ENCODE measurements at places on chromosomes 3 and 15. TPM values are rescaled to one million over a fixed set of nuclear protein-coding genes. Genes with fewer than 3 reads are reported as not detected.

HRG gene
- 0.13 TPM for total RNA-seq

GRCh38 chr3:157436583-157437291 lies at the start of gene PTX3:
TSS of gene PTX3 (plus strand) at chr3:157436850. CDS start at chr3:157436934, 84 bp downstream.
- no peaks in the 10 kb centered on the region for H3K36me3 ChIP-seq
- H3K27me3 ChIP-seq, result peaks cover 4% of the 10 kb centered on the region
- no peak within 1 kb of the TSS for H3K4me3 ChIP-seq
- DNase-seq, result no peak
- no peaks in the 10 kb centered on the region for H3K4me1 ChIP-seq

- H3K27ac ChIP-seq, result no peak overlapping the region
- H3K4me3 ChIP-seq, result no peak overlapping the region
- H3K36me3 ChIP-seq, result no peaks in the 10 kb centered on the region
- H3K27me3 ChIP-seq, result no peaks in the 10 kb centered on the region
- no peaks in the 10 kb centered on the region for H3K4me1 ChIP-seq
- no peak for DNase-seq
Observed at GRCh38 chr3:189593581-189593980, 37.6 kb upstream of the TP63 start.

- peaks cover 2% of the 10 kb centered on the region for H3K27me3 ChIP-seq
- H3K4me3 ChIP-seq, result no peak overlapping the region
- no peak for DNase-seq
- no peak overlapping the region for H3K27ac ChIP-seq
Observed at GRCh38 chr3:188824566-188824965, 347.2 kb upstream of the TPRG1 start.

GRCh38 chr3:116897382-116897781 lies 187.8 kb downstream of the TUSC7 start:
- no peaks in the 10 kb centered on the region for H3K27me3 ChIP-seq
- H3K4me3 ChIP-seq, result no peak overlapping the region
- no peak for DNase-seq
- H3K4me1 ChIP-seq, result no peaks in the 10 kb centered on the region
- H3K36me3 ChIP-seq, result no peaks in the 10 kb centered on the region

RETNLB gene
- total RNA-seq, result not detected

DNA sequence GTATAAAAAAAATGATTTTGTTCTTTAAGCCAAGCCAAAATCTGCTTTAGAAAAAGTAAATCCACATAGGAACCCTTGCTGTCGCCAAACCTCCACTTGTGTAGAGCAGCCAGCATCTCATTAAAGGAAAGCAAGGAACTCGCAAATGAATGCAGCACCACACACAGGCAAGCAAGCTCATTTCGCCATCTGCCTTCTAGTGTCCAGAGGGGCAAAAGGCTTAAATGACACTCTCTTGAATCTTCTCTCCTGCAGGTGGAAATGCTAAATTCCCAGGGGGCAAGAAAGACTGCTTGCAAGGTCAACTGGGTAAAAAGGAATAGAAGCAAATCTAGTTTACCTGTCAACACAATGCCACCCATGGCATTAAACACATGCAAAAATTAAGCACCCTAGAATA lies 2.4 kb downstream of the MB21D2 start:
- peaks cover 3% of the 10 kb centered on the region for H3K4me1 ChIP-seq
- peak overlapping the region; percentile 57 for H3K4me3 ChIP-seq
- H3K36me3 ChIP-seq, result peaks cover 5% of the 10 kb centered on the region
- peak overlapping the region; percentile 16 for H3K27ac ChIP-seq
- H3K27me3 ChIP-seq, result no peaks in the 10 kb centered on the region
- no peak for DNase-seq

All from GM12878 (cell line).